ENCODE measurements at places on chromosomes 13 and 19. TPM values are rescaled to one million over a fixed set of nuclear protein-coding genes. Genes with fewer than 3 reads are reported as not detected.

SSC5D gene
- total RNA-seq: 0.63 TPM

CPT1C gene
- 58.5 TPM for total RNA-seq

OLFM2 gene
- total RNA-seq: 153 TPM

ADAMTS10 gene
- 145 TPM for total RNA-seq

LYPD5 gene
- 4.7 TPM for total RNA-seq
